ENCODE measurements at places on chromosomes 7 and 10.
A peak's percentile ranks its signal among the peaks of the same experiment; 100 is the strongest.

DNA sequence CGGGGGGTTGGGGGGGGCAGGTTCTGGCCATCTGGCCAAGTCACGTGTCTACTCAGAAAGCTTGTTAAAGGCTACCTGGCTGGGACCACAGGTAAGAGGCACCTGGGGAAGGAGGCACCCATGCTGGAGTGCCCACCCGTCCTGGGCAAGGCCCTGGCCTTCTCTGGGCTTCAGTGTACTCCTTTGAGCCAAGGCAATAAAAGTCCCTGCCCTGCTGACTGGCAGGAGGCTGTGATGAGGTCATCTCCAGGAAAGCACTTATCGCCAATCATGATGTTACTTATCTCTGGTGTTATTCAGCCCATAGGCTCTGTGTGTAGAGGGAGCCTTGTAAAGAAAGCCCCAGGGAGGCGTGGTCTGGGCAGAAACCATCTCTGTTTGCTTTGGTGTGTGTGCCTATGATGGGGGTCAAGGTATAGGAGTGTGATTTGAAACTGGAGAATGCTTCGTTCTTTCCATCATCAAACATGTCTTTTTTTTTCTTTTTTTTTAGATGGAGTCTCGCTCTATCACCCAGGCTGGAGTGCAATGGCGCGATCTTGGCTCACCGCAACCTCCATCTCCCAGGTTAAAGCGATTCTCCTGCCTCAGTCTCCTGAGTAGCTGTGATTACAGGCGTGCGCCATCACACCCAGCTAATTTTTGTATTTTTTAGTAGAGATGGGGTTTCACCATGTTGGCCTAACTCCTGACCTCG, 2.5 kb upstream of the CLDN4 start:
- DNase-seq, result no peak

DNA sequence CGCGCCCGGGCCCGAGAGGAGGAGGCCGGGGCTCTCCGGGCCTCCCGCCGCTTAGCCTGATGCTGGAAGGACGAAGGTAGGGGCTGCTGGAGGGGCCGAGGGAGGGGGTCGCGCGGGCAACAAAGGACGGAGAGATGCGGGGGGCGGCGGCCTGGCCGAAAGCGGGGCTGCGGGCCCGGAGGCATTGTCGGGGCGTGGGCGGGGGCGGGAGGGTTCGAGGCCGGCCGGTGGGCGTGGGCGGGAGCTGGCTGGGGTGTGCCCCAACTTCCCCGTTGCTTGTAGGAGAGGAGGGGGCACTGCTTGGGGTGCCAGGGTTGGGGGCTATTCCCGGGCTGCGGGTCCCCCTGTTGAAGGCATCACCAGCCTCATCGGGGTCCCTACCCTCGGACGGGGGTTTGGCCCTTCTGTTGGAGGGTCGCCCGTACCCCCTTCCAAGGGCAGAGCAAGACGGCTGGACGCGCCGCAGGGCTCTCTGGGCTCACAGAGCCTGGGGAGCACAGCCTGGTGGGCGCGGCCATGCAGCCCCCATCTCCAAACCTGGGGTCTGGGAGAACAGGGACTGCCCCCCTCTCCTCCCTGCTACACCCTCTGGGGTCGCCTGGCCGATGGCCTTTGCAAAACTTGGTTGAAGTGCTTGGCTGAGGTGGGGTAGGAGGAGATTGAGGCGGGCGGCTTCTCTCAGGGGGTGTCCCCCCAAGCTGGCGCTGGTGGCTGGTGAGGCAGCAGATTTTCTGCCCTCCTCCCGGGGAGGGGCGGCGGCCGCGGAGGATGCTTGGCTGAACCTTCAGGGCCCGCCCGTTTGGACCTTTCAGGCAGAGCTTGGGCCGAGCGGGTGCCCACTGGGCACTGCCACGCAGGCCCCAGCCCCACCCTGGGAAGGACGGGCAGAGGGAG, 699 bp downstream of the CLIP2 start:
- peak; percentile 9 for DNase-seq

DNA sequence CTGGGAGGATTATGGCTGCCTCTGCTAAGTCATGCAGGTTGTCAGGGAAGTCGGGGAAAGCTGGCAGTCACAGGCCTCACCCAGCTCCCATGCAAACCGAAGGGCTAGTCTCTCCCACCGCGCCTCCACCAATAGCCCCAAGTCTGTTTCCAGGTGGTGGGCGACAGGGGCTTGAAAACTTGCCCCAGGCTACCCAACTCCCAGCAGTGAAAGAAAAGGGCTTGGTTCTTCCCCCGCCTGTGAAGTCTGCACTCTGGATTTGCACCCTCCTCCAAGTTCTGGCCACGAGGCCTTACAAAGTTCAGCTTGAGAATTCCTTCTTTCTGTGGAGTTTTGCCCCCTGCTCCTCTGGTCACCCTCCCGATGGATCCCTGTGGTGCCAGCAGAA, 99.9 kb upstream of the CHST15 start:
- DNase-seq, result no peak

- no peak for DNase-seq
These were observed 59.0 kb downstream of the PODXL start for GRCh38 chr7:131497454-131497853.

DNA sequence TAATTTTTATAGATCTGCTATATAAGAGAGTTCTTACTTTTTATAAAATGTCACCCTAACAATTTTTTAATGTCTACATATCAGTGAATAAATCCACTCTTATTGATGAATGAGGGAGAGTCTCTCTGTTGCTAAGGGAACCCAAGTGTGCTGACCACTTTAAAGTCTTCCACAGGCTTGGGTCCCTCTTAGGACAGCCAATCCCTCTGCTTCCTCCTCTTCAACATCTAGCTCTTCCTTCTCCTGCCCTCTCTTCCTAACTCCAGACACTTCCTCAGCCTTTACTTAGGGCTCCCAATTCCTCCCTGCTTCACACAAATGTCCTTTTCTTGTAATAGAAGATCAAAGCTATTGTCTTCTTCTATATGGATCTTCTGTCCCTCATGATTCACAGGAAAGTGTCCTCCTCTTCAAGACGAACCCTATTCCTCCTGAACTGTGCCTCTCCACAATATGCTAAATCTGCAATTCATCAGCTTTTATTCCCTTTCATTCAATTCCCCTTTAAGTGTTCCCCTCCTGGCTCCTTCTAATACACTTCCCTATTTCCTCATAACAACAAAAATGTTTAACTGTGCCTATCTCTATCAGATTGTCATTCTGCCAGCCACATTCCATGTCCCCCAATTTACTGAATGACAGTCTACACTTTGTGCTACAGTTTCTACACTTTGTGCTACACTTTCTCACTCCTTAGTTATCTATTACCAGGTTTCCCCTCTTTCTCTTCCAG, 37.7 kb downstream of the CDK6 start:
- no peak for DNase-seq

DNA sequence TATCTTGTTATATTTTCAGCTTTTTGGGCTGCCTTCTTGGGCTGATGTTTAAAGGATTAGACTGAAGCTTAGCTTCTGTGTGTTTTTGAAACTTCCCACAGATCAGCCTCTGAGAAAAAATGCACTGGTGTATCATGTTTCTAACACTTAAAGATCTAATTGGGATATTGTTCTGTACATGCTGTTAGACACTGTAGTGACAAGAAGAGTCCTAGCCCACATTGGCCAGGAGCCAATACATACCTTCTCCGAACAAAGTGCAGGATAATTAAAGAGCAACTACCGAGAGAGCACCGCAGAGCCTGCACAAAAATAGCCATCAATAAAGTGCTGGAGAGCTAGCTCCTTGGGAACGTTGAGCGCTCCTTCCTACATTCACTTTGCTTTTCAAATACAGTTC, 289.4 kb upstream of the SP8 start:
- DNase-seq, result no peak

All from activated T-cell treated with anti-CD3 and anti-CD28 coated beads for 4 hours (primary cell).